ENCODE measurements at places on chromosomes 13 and 19.

- no peak for DNase-seq
Observed at GRCh38 chr19:16896146-16897028, 7.6 kb downstream of the F2RL3 start.

DNA sequence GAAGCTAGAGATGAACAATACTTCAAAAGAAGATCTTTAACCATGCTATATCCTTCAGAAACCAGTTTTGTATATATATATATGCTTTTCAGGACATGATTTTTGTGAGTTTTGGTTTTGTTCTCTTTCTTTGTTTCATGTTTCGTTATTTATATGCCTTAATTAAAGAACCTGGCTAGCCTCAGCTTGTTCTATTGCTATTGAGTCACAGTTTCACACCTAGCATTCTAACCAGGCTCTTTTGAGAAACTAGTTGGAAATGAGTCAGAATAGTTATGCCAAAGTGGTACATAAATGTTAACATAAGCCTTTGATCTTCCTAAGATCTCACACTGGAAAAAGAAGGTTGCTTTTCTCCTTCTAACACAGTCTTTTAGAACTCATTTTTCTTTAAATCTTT lies 1925.2 kb downstream of the OLFM4 start:
- DNase-seq = no peak

GRCh38 chr13:48222358-48223301 lies 10.4 kb upstream of the ITM2B start:
- peak; percentile 34 for DNase-seq

DNA sequence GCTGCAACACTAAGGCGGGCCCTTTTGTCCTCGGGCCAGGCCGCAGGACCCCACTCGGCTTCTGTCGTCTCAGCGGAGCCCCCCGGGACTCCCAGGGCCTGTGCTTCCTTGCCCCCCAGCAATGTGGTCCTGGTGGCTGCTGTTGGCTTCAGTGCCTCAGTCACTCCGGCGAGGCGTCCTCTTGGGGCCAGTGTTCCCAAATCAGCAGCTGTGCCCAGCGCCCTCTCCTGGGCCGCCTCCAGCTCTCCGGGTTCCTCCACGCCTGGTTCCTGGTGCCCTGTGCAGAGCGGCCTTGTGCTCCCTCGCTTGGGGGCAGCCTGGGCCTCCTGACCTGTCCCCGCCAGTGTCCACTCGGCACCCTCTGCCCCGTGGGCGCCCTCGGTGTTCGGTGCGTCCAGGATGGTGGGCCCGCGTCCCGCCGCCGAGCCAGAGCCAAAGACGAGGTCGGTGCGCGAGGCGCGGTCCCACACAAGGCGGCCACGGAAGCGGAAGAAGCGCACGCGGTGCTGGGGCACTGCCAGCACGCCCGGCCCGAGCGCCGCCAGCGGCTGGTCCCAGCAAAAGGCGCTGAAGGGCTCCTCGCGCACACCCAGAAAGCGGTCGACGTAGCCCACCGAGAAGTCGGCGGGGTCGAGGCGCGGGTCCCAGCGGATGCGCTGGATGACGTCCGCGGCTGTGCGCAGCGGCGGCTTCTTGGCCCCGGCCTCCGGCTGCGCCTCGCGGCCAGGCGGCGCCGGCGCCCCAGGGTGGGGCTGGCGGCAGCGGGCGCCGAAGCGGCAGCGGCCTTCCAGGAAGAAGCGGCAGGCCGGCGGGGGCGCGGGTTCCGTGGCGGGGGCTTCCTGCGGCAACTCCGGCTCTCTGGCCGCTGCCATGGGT lies 685 bp downstream of the LENG9 start:
- DNase-seq = peak; percentile 57

- DNase-seq = no peak
Observed at GRCh38 chr13:65971541-65971940, 1258.6 kb downstream of the PCDH9 start.

DNA sequence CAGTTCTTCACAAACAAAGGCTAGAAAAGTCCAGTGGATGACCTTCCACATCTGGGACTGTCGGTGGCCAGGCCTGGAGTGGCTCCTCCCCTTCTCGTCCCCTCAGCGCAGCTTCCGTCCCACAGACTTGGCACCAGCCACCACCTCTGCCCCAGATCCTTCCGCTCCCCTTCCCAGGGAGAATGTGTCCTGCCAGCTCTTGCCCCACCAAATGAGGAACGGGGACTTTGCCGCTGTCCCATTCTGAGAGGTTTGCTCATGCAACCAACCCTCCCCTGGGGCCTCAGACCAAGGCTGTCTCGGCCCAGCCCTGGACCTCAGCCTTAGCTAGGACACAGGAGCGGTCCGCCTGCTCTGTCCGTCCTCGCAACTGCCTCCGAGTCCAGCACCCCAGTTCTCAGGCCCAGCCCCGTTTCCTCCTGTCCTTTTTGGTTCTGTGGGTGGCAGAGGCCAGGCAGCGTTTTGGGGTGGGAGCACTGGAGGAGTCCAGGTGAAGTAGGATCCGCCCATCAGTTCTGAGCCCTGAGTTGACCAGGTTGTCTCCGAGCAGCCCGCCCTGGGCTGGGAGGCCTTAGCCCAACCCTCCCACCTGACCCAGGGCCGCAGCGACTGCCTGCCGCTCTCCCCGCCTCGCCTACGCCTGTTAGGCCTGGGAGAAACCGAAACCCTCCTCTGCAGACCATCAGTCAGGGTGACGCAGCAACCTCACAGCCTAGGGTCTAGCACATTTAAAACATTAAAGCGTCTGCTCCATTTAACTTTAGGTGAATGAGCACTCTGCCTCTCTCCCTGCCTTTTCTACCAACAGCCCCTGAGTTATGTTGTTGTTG lies 284.3 kb downstream of the FOXO1 start:
- DNase-seq = no peak

GRCh38 chr19:56083668-56084067 lies 37.4 kb downstream of the ZNF787 start:
- DNase-seq = no peak

DNA sequence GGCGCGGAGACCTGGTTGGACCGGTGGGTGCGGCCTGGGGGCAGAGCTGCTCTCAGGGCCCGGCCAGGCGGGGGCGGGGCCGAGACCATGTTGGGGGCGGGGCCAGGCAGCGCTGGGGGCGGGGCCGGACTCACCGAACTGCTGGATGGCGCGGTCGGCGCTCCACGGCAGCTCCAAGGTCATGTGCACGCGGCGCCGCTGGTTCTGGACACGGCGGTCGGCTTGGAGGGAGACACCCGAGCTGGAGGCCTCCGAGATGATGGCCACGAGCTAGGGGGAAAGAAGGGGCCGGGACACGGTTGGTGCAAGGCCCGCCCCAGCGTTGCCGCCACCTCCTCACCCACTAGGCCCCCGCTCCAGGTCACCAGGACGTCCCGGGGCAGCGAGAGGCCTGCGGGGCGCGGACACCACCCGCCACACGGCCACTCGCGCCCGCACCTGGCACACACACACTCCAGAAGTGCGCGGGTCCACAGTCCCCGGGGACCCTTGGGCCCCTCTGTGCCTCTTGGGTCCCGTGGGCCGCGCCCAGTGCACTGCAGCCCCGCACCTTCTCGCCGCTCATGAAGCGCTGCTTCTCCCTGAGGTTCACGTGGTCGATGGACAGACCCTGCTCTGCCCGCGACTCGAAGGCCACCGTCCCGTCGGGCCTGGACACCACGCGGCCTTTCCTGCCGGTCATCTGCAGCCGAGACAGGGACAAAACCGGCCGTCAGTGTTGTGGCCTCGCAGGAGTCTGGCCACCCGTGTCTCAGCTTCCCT lies 8.7 kb downstream of the GPX4 start:
- no peak for DNase-seq

GRCh38 chr19:6743714-6744380 lies 4.4 kb downstream of the TRIP10 start:
- DNase-seq = no peak

DNA sequence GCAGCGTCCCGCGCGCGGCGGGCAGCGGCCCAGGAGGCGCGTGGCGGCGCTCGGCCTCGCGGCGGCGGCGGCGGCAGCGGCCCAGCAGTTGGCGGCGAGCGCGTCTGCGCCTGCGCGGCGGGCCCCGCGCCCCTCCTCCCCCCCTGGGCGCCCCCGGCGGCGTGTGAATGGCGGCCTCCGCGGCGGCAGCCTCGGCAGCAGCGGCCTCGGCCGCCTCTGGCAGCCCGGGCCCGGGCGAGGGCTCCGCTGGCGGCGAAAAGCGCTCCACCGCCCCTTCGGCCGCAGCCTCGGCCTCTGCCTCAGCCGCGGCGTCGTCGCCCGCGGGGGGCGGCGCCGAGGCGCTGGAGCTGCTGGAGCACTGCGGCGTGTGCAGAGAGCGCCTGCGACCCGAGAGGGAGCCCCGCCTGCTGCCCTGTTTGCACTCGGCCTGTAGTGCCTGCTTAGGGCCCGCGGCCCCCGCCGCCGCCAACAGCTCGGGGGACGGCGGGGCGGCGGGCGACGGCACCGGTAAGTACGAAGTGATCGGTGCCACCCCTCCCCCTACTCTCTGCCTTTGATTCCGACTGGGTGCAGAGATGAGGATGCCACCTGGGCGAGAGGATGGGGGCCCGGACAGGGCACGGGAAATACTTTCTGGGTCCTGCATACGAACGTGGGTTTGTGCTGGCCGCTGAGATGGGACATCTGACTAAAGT lies 874 bp downstream of the TRIM28 start:
- peak; percentile 88 for DNase-seq

GRCh38 chr13:74191410-74191809 lies 57.2 kb upstream of the KLF12 start:
- no peak for DNase-seq

- DNase-seq = peak; percentile 98
Observed at GRCh38 chr19:639253-640160, at the start of gene FGF22. Gene FGF22, plus strand, starts transcription at chr19:639879. Its CDS starts 47 bp downstream, at chr19:639926.

DNA sequence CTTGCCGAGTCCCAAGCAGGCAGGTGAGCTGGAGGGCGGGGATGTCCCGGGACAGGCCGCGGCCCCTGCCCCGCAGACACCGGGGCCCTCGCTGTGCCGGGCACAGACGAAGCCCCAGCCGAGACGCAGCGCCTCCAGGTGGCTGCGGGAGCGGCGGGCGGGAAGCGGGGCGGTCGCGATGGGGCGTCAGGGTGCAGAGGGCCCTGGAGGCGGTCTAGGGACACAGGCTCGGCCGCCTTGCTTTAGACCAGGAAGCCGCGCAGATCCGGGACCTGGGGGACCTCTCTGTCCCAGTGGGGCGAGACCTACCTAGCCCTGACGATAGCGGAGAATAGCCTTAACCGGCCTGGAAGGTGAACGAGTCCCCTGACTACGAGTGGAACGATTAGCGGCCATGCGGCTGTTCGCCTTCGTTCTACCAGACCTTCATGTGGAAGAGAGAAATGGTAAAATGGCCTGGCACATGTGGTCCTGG lies 4.2 kb upstream of the ZNF564 start:
- no peak for DNase-seq

- no peak for DNase-seq
Observed at GRCh38 chr13:21242236-21242635, 65.8 kb downstream of the MRPL57 start.

DNA sequence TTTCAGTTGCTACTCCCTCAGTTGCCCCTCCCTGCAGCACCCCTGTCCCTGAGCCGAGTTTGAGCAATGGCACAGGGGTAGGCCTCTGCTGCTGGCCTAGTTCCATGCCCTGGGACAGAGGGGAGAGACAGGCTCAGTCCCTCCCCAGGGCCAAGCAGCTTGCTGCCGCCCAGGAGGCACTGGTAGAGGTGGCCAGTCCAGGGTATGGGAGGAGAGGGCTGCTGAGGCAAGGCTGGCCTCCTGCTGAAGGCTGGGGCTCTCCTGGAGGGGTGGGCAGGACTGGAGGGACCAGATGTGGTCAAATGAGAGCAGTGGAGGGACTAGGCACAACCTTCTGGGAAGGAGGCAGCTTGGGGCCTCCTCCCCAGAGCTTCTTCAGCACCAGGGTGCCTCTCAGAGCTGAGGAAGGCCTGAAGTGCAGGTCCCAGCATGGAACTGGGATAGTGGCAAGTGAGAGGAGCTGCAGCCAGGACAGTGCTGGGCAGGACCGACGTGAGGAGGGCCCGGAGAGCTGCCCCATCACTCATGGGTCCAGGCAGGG lies 29.8 kb upstream of the VSTM2B start:
- DNase-seq = no peak

GRCh38 chr19:55147545-55148251 lies 1.3 kb downstream of the TNNT1 start:
- no peak for DNase-seq

GRCh38 chr19:38944981-38945506 lies 14.3 kb downstream of the MRPS12 start:
- DNase-seq = no peak

DNA sequence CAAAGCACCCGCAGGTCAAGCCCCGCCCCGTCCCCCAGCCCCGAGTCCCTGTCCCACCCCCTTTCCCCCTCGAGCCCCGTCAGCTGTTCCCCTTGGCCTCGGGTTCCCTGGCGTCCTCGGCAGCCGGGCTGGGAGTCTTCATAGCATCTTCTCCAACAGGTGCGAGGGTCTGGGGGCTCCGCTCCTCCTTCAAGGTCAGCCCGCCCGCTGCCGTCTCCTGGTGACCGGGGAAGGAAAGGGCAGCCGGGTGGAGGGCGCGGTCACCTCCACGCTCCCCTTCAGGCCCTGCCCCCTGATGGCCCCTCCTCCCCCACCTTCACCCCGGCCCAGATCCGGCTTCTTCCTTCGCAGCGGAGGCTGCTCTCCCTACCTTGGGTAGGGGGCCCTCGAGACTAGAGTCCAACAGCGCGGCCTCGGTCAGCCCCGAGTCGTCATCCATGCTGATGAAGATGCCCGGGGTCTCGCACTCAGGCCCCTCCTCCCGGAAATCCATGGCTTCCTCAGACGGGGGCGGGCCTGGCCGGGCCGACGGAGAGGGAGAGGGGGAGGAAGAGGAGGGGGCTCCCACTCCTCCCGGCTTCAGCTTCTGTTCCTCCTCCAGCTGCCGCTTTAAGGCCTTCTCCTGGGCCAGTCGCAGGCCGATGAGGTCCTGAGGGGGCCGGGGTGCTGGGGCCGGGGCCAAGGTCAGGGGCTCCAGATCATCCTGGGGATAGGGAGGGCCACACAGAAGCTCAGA lies 541 bp upstream of the RSPH6A start:
- no peak for DNase-seq

GRCh38 chr19:49157445-49158224 lies at the start of gene TRPM4:
Gene TRPM4, plus strand, starts transcription at chr19:49157792. Its CDS starts 75 bp downstream, at chr19:49157867.
- peak; percentile 94 for DNase-seq

- DNase-seq = peak; percentile 82
Observed at GRCh38 chr13:51764184-51765141, 39.5 kb downstream of the DHRS12 start.

DNA sequence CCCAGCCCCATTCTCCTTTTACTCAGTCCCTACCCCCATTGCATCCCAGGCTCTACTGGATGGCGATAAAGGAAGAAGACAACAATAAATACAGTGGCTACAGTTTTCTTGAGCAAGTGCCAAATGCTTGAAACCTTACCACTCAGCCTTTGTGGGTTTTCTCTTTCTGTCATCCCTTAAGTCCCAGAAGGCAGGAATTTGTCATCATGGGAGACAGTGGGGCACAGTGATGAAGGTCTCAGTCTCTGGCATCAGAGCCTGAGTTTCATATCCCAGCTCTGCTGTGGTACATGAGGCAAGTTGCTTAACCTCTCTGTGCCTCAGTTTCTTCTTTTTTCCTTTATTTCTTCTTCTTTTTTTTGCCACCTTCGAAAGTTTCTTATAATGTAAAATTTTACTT lies 5.1 kb upstream of the COMP start:
- DNase-seq = no peak

- no peak for DNase-seq
Observed at GRCh38 chr19:14142262-14143190, 6.1 kb upstream of the ASF1B start.

GRCh38 chr19:33486407-33486806 lies 35.2 kb downstream of the PEPD start:
- DNase-seq = no peak

GRCh38 chr19:16235811-16236652 lies 38.3 kb downstream of the AP1M1 start:
- no peak for DNase-seq

- no peak for DNase-seq
Observed at GRCh38 chr13:111901267-111901915, 165.6 kb upstream of the SOX1 start.

GRCh38 chr13:95652821-95653220 lies 8.3 kb upstream of the DZIP1 start:
- no peak for DNase-seq

Measured in hepatic stellate cell (primary cell).